NCI-H2107 (cell line): ENCODE measurements at places on chromosomes 2 and 18.

- no peak for DNase-seq
Measured at GRCh38 chr2:240731178-240731545, 39.5 kb downstream of the AQP12A start.

DNA sequence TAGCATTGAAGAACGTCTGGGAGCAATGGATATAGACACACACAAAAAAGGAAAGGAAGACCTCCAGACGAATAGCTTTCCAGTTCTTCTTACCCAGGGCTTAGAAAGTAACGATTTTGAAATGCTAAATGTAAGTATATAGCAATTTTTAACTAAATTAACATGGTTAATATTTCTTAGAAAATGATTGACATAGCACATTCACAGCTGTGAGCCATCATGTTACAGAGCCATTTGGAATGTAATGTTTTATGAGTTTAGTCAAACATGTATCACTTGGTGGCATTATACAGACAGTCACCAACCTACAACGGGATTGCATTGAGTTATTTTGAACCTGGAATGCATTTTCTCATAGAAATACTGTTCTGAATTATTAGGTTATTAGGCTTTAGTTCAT lies 35.1 kb downstream of the WDR43 start:
- DNase-seq = no peak

GRCh38 chr2:127932199-127932876 lies 46.6 kb upstream of the AMMECR1L start:
- DNase-seq = no peak

DNA sequence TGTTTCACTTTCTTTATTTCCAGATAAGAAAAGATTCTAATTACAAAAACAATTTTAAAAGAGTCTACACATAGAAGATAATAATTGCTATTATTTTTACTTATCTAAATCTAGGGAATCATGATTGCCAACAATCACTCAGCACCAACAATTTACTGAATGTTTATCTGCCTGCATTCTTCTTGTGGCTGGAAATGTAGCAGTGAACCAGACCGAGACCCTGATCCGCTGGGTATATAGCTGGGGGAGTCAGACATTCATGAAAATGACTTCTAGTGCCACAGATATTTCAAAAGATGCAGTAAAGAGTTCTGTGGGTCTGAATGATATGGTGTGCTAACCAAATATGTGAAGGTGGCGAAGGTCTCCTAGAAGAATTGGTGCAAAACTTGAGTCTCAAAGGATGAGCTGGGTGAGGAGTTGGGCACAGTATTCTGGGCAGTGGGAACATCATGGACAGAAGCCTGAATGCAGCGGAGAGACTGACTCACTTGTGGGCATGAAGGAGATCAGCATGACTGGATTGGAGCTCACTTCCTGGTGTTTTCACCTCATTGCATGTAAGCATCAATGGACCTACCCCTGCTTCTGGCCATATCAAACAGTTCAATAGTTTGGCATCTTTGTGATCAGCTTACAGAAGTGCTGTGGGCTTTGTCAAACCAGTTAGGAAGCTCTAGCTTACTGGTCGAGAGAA lies 26.1 kb upstream of the FN1 start:
- no peak for DNase-seq

DNA sequence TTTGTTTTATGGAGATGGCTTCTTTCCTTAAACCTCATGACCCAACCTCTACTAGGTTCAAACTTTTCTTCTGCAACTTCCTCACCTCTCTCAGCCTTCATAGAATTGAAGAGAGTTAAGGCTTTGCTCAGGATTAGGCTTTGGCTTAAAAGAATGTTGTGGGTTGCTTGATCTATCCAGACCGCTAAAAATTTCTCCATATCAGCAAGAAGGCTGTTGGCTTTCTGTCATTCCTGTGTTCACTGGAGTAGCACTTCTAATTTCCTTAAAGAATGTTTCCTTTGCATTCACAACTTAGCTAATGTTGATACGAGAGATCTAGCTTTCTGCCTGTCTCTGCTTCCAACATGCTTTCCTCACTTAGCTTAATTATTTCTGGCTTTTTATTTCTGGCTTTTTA lies 58.1 kb upstream of the KYNU start:
- DNase-seq = no peak

DNA sequence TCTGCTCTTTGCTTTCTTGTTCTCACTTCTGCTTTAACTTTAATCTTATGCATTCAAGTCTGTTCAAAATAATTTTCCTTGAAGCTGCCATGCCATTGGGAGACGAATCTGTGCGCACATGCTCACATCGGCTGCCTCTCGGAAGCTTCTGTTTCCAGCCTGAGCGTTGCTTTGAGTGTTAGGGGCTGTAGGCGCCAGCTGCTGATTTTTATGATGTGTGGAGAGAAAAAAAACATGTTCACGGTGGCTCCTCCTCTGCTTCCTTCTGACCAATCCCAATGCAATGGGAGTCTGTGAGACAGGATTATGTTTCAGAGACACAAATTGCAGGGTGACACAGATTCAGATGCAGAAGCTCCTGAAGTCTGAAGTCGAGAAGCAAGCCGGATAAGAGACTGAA lies at the start of gene MC4R:
MC4R (minus strand) TSS at position 180 of the 400 bp plus-strand sequence. CDS start 426 bp downstream, outside the sequence.
- peak; percentile 88 for DNase-seq

DNA sequence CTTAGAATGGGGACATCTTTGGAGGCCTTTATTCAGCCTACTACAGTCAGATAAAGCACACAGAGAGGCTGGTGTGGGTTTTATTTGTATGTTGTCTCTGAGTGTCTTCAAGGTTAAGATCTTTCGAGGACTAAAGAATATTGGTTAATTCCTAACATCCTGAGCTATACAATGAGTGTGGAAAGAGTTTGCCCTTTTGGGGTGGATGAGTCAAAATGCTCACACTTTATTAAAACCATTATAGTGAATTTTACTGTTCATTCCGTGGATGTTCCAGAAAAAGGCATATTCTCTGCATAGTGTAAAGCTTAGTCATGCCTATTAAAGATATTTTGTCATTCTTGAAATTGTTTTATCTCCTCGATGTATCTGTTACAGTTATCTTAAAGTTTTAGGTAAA lies 29.1 kb upstream of the SLC38A11 start:
- no peak for DNase-seq

- DNase-seq = no peak
Measured at GRCh38 chr18:3966642-3967358, 488.3 kb downstream of the DLGAP1 start.

DNA sequence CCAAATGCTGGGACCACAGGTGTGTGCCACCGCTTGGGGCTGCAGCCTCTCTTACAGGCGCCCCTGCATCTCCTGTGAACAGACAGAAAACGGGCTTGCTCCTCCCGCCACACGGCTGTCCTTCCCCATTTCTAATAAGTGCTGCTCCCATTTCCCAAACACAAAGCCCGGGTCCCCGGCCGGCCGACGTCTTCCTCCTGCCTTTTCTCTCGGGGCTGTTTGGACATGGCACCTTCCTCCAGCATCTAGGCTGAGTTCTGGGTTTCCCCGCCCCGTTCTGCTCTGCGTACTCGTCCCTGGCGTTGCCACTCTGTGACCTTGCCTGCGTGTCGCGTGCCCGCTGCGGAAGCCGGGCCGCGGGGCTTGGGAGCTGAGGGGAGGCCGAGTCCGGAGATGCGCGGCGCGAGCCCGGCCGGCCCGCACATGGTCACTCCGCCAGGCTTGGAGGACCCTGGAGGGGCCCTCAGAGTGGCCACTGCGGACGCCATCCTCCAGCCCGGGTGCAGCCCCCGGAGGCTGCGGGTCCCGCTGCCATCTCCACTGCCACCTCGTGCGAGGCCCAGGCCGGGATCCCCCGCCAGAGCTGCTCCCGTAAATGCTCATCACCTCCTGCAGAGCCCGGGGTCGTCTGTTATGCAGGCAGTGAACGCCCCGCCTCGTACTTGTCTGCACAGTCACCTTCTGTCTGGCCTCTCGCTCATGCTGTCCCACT lies 26.3 kb downstream of the PRELID3A start:
- no peak for DNase-seq

- no peak for DNase-seq
Measured at GRCh38 chr18:46134920-46135675, 30.9 kb downstream of the HAUS1 start.

GRCh38 chr2:1867141-1867540 lies 122.8 kb upstream of the PXDN start:
- no peak for DNase-seq

DNA sequence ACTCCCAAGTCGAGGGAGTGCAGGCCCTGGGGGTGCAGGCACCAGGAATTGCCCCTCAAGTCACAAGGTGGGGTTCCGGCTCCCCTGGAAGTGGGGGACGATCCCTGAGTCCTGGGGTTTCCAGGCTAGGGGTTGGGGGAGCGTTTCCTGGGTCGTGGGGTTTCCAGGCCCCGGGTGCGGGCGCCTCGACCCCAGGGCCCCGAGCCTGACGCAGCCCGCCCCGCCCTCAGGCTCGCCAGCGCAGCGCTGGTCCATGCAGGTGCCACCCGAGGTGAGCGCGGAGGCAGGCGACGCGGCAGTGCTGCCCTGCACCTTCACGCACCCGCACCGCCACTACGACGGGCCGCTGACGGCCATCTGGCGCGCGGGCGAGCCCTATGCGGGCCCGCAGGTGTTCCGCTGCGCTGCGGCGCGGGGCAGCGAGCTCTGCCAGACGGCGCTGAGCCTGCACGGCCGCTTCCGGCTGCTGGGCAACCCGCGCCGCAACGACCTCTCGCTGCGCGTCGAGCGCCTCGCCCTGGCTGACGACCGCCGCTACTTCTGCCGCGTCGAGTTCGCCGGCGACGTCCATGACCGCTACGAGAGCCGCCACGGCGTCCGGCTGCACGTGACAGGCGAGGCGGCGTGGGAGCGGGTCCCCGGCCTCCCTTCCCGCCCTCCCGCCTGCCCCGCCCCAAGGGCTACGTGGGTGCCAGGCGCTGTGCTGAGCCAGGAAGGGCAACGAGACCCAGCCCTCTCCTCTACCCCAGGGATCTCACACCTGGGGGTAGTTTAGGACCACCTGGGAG lies 12.0 kb downstream of the SIGLEC15 start:
- no peak for DNase-seq

- no peak for DNase-seq
Measured at GRCh38 chr2:58634653-58635370, 393.7 kb upstream of the FANCL start.

DNA sequence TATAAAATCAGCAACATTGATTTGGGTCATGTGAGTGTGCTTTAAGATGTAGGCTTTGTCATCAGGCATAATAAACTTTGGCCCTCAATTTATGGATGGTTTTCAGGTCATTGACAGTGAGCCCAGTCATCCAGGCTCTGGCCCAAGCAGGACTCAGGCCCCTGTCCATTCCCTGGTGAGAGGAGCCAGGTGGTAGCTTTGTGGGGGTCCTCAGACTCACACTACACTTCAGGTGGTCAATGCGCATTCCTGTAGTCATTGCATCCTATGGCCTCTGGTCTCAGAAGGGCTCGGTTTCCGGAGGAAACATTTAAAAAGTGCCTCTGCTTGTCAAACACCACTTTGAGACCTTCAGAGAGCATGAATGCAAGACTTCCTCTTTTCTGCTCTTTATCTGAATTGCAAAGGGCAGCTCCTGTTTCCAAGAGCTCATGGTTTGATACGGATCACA lies 20.2 kb downstream of the LGALSL start:
- no peak for DNase-seq

DNA sequence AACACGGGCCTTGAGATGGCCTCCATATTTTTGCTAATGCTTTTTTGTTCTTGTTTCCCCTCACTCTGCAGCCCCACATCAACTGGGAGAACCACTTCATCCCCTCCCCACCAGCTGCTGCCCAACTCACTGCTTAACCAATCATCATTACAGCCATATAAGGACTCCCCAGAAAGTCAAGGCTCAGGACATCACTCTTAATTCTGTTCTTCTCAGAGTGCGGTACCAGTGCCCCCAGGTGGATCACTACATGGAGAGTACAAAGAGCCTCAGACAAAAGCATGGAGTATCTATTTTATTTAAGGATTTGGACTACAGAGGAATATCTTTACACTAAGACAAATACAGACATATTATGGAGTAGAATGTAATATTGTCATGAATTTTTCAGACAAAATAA lies 340.6 kb downstream of the PAX3 start:
- no peak for DNase-seq

GRCh38 chr2:228600265-228600664 lies 418.8 kb upstream of the SPHKAP start:
- DNase-seq = no peak

DNA sequence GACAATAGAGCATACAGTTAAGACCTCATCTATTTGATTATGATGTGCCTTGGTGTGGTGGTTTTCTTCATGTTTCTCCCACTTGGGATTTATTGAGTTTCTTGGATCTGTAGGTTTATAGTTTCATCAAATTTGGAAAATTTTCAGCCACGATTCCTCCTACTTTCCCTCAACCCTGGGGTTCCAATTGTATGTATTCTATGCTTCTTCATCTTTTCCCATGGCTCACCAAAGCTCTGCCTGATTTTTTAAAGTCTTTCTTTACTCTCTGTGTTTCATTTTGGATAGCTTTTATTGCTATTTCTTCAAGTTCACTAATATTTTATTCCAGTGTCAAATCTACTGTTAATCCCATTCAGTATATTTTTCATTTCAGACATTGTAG lies 132.7 kb downstream of the CTIF start:
- no peak for DNase-seq

DNA sequence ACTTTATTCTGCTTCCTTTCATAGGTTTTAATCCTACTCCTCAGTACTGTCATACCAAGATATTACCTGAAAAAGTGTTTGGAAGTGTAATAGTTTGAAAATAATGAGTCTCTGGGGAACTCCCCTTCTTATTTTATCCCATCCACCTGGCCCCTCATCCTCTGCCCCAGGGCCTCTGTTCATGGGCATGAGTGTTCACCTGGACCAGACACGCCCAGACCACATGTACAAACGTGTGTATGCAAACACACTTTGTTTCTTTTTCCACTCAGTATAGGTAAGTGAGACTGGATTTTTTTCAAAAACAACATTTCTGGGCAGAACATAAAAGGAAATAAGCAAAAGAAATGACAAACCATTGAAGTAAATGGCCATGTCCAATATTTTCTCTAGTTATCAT lies 62.1 kb upstream of the THSD7B start:
- DNase-seq = no peak

DNA sequence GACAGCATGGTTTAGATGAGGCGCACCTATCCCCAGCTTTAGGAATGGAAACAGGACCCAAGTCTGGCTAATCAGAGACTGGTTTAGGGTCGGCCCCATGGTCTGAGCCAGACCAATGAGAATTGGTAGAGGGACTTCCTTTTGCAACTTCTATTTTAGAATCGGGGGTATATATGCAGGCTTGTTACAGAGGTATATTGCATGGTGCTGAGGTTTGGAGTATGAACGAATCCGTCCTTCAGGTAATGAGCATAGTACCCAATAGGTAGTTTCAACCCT lies 1.5 kb upstream of the BOLA3 start:
- no peak for DNase-seq

- no peak for DNase-seq
Measured at GRCh38 chr2:70765507-70765906, 2.5 kb downstream of the ADD2 start.

GRCh38 chr2:19667536-19667949 lies 234.2 kb downstream of the TTC32 start:
- no peak for DNase-seq

GRCh38 chr18:51520676-51521180 lies 323.2 kb upstream of the MEX3C start:
- DNase-seq = no peak

DNA sequence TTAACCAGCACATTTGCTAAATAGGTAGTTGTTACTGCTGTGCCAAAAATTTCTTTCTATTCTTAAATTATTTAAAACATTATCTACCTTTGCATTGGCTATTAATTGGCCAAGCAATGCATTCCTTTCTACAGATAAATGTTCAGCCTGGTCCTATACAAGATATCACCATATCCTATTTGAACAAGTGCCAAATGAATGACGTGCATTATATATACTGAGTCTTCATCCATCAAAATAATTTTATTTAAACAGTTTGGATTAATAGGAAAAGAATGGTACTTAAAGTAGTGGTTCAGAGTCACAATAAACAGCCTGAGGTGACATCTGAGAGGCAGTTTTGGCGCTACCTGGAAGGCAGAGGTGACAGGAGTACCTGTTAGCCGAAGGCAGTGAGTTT lies 230.1 kb upstream of the EPAS1 start:
- no peak for DNase-seq
